ENCODE measurements at places on chromosomes 11 and 22.

DNA sequence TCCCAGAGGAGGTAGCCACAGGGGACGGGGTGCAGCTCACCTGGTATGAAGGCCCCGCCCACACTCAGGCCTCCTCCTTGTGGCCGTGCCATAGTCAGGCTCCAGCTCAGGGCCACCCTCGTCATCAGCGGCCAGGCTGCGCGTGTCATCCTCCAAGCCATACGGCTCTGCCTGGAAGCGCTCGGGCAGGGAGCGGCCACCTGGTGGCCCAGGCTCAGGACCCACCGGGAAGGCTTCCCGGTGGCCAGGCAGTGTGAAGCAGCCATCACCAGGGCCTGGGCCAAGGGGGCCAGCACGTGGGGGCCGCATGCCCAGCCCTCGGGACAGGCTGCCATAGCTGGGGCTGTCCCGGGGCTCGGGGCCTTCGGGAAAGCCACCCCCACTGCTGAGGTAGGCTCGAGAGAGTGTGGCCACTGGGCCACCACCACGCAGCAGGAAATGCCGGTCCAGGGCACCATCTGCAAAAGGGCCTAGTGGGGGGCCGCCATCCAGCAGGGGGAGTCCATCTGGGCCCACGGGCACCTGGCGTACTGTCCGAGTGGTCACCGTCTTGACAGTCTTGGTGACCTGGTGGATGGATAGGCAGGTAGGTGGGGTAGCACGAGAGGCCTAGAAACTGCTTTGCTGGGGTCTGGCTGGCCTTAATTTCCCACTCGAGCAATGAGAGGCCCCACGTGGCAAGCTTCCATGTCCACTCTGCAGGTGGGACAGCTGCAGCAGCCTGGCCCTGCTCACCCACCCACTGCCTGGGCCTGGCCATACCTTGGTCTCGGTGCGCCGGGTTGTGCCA is 35.3 kb downstream of the ARVCF start:
- no peak for DNase-seq

- peak; percentile 13 for DNase-seq
These were observed 525 bp downstream of the DGCR2 start for GRCh38 chr22:19121631-19122142.

DNA sequence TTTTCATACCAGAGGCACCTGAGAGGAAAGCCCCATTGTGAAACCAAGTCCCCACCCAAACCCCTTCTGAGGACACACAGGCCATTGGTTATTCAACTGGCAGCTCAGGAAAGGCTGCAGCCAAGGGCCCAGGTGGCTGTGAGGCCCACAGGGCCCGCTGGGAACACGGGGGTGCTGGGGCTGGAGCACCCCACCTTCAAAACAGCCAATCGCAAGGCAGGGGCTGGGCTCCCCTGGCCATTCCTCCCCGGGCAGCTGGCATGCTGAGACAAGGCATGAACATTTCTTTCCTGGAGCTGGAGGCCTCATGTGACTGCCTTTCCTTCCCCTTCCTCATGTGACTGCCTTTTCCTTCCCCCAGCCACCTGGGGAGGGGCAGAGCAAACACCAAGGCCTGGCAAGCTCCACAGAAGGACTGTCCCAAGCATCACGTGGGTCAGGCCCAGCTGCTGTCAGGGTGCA is 76.9 kb downstream of the PIWIL3 start:
- no peak for DNase-seq

DNA sequence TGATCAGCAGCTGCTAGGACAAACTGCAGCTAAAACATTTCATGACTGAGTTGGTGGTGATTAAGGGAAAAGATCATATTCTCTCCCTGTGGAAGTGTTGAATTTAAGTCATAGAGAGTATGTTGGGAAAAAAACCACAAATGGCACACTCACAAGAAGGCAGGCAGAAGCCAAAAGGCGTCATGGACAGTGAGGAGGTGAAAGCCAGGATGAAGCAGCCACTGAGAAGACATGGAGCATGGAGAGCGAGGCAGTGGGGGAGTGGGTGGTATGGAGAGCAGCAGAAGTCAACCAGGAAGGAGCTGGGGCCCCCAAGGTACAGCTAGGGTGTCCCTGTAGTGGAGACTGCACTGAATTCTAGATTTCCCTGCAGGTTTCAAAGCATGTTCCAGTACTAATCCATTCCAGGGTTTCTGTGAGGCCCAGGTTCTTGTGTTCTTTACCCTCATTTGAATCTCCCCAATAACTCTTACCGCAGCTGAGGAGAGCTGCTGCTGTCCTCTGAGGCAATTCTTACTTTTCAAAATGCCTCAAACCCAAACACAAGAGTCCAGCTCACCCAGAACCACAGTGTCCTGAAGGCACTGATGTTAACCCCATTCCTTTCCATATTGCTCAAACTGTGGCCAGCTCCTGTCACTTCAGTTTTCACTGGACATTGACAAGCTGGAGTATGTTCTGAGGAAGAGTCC is 191.8 kb upstream of the E2F8 start:
- DNase-seq, result no peak

GRCh38 chr11:84549217-84549616 is 1077.9 kb downstream of the DLG2 start:
- DNase-seq, result no peak

- DNase-seq, result no peak
These were observed 35.8 kb upstream of the MAPK1 start for GRCh38 chr22:21903283-21903682.

DNA sequence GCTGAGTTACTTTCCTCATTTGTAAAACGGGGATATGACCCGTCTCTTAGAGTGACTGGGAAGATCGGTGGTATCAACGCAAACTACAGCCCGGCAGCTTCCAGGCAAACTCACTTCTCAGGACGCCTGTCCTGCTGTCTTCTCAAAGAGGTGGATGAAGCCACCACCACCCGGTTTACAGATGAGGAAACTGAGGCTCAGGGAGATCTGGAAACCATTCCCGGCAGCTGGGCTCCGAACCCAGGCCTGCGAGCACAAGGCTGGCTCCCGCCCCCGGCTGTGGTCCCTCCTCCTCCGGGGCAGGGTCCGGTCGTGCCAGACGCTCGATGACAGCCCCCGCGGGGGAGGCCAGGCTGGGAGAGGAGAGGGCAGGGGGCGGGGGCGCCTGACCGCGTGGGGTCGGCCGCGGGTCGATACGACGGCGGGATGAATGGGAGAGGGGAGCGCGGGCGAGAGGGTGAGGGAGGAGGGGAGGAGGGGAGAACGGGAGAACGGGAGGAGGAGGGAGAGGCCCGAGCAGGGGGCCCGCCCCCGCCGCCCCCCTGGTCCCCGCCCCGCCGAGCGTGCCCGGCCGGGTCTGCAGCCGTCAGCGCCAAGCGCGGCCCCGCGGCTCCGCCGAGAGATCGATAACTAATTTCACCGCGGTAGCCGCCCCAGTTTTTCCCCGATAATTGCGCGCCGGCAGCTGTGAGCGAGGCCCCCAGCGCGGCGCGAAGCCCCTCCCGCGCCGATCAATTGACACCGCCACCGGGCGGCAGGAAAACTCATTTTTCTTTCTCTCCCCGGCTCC is 14.0 kb downstream of the IGLL1 start:
- no peak for DNase-seq

GRCh38 chr11:1439341-1439740 is 47.2 kb downstream of the MOB2 start:
- no peak for DNase-seq

DNA sequence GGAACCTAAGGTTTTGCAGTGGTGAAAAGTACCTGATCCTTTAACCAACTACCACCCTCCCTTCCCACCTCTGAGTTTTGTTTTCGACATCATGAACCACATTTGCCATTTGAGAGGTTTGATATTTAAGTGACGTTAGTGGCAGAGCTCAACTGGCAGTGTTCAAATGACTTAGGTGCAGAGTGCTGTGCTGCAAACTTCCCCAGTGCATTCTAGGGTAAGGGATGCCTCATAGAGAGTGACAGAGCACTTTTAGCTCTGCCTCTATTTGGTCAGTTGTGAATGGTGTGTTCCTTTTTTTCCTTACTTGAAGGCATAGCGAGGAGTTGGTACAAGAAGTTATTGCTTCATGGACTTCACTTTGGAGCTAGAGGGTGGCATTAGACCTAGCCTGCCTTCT is 9.4 kb downstream of the BMAL1 start:
- DNase-seq, result no peak

DNA sequence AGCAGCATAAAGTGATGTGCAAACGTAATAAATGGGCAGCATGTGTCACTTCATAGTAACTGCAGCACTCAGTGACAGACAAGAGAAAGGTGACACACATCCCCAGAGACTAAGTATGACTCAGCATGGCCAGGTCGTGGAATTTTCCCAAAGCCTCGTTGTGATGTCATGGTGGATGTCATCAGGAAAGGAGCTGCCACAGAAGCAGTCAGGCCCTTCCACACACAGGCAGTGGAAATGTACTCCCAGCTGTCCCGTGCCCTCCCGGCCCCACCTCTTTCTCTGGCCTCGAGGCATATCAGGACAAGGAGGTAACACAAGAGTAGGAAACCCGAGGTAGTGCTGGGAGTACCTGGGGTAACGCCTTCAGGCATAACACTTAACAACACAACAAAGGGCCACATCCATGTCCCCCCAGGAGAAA is 8.1 kb downstream of the PC start:
- DNase-seq, result peak; percentile 23

DNA sequence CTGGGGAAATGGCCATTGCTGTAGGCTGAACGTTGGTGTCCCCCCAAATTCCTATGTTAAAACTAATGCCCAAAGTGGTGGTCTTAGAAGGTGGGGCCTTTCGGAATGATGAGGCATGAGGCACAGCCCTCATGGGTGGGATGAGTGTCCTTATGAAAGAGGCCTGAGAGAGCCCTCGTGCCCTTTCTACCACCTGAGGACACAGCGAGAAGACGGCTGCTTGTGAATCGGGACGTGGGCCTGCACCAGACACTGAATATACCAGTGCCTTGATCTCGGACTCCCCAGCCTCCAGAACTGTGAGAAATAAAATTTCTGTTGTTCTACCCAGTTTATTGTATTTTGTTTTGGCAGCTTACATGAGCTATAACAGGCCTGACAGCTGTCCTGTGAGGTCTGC is 162.9 kb upstream of the B3GAT1 start:
- DNase-seq, result no peak

GRCh38 chr11:132056689-132057088 is 686.3 kb downstream of the NTM start:
- no peak for DNase-seq

- DNase-seq, result no peak
These were observed 26.9 kb upstream of the FCHSD2 start for GRCh38 chr11:73168925-73169579.

GRCh38 chr11:87368858-87369480 is 331.2 kb downstream of the TMEM135 start:
- DNase-seq, result no peak

DNA sequence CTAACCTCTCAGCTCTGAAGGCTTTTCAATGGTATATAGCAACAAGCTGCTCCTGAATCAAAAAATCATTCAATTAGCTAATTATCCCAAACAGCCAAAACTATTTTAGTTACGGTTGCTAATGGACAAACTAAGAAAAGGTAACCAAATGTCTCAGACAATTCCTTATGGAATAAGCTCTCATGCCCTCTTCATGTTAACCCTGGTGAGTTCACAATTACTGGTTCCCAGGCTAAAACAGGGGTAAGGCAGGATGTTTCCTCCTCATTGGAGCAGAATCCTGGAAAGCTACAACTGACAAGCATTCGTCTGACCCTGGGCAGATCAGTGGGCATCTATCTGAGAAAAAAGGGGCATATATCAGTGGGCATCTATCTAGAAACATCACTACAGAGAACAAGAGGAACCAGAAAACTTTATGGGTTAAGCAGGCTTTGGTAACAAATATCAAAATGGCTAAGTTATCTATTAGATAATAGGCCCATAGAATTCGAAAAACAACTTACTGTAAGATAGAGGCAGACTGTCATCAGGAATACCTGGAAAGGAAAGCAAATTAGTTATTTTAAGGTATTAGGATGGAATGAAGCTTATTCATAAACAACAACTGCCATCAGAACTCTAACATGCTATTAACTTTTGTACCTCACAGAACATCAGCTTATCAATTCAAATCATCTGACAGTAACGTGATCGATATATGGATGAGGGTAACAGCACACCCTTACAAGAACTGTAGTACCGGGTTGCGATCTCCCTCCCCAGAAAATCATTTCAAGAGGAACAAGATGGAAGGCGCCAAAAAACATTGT is 14.8 kb upstream of the WDR74 start:
- DNase-seq, result no peak

- DNase-seq, result no peak
These were observed 83.4 kb downstream of the MRTFA start for GRCh38 chr22:40553014-40553554.

DNA sequence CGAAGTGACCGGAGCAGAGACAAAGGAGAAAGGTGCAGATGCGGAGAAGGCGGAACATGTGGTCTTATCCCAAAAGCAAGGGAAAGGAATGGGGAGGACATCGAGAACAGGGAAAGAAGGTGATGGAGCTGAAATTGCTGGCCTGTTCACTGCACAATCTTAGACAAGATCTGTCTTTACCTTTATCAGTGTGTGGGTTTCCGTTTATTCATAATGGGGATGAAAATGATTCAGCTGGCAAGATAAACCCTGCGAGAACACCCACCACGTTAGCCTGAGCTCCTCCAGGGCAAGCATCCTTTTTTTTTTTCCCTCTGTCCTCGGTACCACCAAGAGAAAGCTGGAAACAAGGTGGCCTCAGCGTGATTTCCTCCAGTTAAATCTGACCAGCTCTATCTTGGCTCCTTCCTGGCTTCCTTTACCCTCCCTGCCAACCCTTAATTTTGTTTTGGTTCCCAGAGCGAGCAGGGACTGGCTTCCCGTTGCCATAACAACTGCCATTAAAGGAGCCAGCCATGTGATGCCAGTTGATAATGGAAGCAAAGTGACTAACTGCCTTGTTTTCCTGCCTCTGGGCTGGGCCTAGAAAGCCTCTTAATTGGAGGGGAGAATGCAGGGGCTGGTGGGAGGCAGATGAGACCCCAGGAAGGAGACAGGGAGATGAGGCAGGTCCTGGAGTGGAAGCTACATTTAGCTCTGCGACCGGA is 4.2 kb downstream of the SGSM1 start:
- DNase-seq, result no peak

GRCh38 chr22:23772649-23773473 is at the start of gene MMP11:
Gene MMP11, plus strand, starts transcription at chr22:23772849. Its CDS starts 22 bp downstream, at chr22:23772871.
- DNase-seq, result peak; percentile 32

GRCh38 chr22:25375683-25376082 is 156.2 kb downstream of the CRYBB2 start:
- DNase-seq, result no peak

DNA sequence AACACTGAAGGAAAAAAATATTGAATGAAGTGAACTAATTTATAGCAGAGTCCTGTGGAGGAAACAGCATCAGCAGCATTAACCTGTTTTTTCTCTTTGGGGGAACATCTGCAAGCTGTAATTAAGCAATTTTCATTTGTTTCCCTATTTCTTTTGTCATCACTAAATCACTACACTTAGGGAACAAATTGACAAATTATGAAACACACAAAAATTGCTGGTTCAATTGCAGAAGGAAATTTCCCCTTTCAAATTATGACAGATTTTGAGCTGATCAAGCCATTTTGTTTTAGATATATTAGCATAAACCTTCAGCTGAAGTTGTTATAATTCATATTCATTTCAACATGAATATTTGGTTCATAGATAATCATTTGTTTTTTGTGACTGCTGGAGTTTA is 22.2 kb upstream of the RAG2 start:
- no peak for DNase-seq

- DNase-seq, result no peak
These were observed 33.7 kb downstream of the DAGLA start for GRCh38 chr11:61713906-61714305.

All from stimulated activated CD4-positive, alpha-beta T cell treated with anti-CD3 and anti-CD28 coated beads, Interleukin-2, amount 100 ng/mL, for 48 hours (primary cell).